ENCODE measurements at places on chromosomes 11 and 22.

- DNase-seq, result no peak
These were observed 1123.3 kb downstream of the BRD1 start for GRCh38 chr22:48704335-48704734.

DNA sequence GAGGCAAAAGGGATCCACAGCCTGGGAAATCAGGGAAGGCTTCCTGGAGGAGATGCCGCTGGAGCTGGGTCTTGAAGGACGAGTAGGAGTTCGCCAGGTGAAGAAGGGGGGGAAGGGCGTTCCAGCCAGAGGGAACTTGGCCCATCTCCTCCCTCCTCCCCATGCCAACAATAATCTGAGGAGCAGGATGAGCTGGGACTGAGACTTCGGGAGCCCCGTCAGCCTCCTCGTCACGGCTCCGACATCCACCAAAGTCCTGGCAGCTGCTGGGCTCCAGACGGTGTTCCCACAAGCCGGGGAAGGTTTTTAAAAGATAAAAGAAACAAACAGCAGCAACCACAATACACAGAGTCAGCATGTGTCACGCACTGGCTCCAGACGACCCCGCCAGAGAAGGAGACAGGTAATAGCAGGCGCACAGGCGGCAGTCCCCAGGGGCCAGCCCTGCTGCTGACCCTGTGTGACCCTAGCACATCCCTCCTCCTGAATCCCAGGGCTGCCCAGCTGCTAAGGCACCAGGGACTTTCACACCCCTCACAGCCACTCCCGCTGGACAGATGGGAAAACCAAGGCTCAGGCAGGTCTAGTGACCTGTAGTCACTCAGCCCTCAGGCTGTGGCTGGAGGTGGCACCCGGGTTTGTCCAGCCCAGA lies 37.3 kb downstream of the NUP50 start:
- no peak for DNase-seq

GRCh38 chr11:64712430-64713015 lies 10.5 kb downstream of the NRXN2 start:
- DNase-seq, result no peak

DNA sequence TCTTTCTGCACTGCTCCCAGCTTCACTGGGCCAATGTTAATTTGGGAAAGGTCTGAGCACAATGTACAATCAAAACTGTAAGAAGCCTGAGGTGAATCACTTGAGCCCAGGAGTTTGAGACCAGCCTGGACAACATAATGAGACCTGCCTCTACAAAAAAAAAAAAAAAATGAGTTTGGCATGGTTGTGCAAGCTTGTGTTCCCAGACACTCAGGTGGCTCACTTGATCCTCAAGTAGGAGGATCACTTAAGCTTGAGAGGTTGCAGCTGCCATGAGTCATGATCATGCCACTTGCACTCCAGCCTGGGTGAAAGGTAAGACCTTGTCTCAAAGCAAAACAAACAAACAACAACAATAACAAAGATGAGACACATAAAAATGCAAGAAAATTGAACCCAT lies 38.6 kb upstream of the SC5D start:
- no peak for DNase-seq

DNA sequence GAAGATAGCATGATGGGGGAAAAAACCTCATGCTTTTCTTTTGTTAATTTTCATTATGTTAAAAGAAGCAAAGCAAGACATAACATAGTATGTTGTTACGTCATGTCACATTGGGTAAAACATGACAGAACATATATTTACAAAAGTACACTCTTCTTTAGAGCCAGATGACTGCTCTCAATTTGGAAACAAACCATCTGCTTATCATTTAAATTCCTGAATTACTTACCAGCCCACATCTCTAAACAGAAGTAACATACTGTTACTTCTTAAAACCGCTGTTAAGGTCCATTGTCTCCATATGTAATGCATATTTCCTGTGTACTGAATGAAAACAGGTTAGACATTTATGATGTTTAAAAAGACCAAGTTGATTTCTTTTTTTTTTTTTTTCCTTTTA lies 100.0 kb downstream of the TMEM135 start:
- no peak for DNase-seq

- no peak for DNase-seq
These were observed 222.8 kb downstream of the DDX10 start for GRCh38 chr11:108887436-108888238.

GRCh38 chr11:88313441-88313840 lies 24.1 kb downstream of the CTSC start:
- DNase-seq, result no peak

DNA sequence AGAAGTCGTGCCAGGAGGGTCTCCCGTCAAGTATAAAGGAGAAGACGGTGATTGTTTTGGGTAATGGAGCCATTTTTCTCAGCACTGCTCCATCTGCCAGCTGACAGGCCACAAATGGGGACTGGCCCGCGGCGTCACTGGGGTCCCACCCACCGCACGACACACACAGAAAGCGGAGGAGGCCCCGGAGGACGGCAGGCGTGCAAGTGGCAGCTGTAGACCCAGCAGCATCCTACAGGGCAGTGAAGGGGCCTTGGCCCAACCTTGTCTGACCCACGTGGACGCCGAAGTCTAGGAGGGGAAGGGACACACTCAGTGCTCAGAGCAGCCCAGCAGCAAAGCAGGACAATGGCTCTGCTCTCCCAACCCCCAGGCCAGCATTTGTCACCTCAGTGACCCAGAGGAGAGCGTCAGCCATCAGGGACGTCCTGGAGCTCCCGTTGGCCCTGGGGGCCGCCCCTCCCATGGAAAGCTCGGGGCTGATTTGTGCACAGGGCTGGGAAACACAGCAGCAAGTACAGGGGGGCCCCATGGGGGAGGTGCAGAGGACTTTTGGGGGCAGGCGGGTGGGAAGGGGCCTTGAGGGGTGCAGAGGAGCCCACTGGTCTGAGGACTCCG lies 644.4 kb downstream of the BRD1 start:
- DNase-seq, result no peak

GRCh38 chr11:27718346-27718862 lies 18.1 kb upstream of the BDNF start:
- DNase-seq, result peak; percentile 73

DNA sequence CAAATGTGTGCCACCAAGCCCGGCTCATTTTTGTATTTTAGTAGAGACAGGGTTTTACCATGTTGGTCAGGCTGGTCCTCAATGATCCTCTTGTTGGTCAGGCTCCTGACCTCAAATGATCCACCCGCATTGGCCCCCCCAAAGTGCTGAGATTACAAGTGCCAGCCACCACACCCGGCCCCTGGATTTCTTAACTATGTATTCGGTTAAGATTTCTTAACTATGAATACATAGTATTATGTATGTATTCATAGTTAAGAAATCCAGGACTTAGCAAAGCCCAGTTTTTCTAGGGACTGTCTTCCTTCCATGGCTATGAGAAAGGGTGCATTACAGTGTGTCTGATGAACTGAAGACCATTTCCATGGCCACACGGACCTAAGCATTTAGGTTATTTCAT lies 1.7 kb downstream of the C11orf91 start:
- DNase-seq, result no peak
